ENCODE measurements at places on chromosomes 5 and 9.

GRCh38 chr9:37859043-37859442 is 44.9 kb downstream of the SLC25A51 start:
- no peak for DNase-seq

DNA sequence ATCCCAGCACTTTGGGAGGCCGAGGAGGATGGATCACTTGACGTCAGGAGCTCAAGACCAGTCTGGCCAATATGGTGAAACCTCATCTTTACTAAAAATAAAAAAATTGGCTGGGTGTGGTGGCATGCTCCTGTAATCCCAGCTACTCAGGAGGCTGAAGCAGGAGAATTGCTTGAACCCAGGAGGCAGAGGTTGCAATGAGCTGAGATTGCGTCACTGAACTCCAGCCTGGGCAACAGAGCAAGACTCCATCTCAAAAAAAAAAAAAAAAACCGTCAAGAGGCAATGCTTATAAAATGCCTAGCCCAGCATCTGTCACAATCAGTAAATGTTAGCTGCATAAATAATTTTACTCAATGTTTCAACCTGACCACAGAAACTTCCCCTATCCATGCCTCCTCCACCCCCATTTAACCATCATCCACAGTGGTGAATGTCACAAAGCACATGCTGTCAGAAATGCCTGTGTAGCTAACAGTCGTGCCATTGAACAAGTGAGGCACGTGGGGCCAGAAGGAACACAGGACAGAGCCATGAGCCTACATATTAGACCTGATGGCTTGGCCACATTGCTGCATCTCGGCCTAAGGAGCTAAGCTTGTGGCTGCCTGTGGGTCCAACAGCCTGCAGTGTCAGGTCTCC is 16.8 kb upstream of the TCOF1 start:
- DNase-seq = no peak

DNA sequence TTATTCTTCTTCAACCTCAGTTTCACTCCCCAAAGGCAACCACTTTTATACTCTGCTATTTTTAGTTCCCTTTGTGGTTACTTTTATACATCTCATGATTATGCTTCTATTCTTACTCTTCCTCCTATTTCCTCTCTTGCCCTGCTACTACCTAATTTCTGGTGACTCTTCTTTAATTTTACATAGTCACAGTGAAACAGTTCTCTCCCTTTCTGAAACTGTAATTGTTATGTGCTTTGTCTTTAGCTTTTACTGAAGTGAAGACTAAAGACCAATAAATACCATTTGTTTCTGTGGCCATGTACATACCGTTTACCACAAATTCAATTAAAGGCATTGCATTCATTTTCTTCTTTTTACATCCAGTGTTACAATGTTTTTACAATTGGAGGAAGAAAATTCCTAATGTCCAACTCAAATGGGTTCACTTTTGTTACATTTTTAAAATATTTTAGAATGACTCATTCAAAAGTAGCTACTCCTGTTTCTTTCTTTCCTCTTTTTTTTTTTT is 410.6 kb downstream of the PSAT1 start:
- DNase-seq = no peak

DNA sequence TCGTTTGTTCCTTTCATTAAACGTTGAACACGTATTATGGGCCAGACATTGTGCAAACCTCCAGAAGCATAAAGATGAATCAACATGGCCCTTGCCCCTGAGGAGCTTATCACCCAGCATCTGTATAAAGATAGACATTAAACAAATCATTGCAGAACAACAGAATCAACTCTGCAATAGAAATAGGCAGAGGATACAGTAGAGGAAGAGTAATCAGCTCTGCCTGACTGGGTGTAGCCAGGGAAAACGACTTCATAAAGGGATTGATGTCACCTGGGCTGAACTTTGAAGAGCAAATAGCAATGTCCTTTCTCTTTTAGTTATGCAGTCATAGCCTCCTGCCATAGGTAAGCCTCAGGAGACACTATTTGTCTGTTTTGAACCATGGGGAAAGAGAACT is 13.4 kb downstream of the RGS7BP start:
- no peak for DNase-seq

GRCh38 chr5:72523960-72524582 is 16.9 kb upstream of the ZNF366 start:
- DNase-seq = no peak

DNA sequence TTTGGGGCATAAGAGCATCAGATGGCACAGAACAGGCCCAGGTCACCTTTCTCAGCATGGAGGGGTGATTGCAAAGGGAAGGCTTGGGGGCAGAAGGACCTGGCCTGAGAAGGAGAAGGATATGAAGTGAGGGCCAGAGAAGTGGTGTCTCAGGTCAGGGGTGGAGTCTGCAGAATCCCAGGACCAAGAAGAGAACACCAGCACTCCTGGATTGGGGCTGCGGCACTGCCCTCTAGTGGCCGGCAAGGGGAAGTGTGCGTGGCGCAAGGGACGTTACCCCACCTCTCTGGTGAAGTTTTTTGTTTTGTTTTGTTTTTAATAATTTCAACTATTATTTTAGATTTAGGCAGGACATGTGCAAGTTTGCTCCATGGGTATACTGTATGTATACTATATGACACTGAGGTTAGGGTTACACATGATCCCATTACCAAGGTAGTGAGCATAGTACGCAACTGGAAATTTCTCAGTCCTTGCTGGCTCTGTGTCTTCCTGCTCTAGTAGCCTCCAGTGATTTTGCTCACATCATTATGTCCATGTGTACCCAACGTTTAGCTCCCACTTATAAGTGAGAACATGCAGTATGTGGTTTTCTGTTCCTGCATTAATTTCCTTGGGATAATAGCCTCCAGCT is 1548.6 kb downstream of the EFNA5 start:
- peak; percentile 29 for DNase-seq

GRCh38 chr9:122183501-122183900 is 23.8 kb downstream of the MORN5 start:
- DNase-seq = no peak

GRCh38 chr5:33337637-33337992 is 103.2 kb upstream of the TARS1 start:
- DNase-seq = no peak

DNA sequence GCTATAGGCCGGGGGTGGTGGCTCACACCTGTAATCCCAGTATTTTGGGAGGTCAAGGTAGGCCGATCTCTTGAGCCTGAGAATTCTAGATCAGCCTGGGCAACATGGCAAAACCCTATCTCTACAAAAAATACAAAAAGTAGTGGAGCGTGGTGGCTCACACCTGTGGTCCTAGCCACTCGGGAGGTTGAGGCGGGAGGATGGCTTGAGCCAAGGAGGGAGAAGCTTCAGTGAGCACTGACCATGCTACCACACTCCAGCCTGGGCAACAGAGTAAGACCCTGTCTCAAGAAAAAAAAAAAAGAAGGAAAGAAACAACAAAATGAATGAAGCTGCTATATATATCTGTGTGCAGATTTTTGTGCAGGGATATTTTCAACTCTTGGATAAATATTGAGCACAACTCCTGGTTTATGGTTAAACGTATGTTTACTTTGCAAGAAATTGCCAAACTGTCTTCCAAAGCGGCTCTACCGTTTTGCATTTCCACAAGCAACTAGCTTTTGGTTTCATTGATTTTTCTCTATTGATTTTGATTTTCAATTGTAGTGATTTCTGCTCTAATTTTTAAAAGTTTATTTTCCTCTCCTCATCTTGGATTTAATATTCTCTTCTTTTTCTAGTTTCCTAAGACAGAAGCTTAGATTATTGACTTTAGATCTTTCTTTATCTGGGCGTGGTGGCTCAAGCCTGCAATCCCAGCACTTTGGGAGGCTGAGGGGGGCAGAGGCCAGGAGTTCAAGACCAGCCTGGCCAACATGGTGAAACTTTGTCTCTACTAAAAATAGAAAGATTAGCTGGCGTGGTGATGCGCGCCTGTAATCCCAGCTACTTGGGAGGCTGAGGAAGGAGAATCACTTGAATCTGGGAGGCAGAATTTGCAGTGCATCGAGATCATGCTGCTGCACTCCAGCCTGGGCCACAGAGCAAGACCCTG is 49.2 kb downstream of the SPIN1 start:
- DNase-seq = no peak

DNA sequence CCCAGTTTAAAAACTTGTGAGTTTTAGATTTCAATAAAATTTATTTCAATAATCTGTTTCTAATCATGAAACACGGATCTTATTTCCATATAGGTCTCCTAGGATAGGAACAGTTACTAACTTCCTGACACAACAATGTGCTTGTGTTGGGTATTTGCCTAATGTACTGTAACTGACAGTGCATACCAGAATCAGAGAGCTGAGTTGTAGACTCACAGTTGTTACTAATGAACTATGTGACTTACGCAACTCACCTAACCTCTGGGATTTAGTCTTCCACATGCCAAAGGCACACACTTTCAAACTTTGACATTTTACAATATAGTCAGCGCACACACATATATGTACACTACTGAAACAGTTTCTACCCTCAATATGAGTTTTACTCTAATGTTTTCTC is 77.7 kb downstream of the HOMER1 start:
- no peak for DNase-seq

- DNase-seq = no peak
Observed at GRCh38 chr9:34522091-34522887, 501 bp downstream of the ENHO start.

DNA sequence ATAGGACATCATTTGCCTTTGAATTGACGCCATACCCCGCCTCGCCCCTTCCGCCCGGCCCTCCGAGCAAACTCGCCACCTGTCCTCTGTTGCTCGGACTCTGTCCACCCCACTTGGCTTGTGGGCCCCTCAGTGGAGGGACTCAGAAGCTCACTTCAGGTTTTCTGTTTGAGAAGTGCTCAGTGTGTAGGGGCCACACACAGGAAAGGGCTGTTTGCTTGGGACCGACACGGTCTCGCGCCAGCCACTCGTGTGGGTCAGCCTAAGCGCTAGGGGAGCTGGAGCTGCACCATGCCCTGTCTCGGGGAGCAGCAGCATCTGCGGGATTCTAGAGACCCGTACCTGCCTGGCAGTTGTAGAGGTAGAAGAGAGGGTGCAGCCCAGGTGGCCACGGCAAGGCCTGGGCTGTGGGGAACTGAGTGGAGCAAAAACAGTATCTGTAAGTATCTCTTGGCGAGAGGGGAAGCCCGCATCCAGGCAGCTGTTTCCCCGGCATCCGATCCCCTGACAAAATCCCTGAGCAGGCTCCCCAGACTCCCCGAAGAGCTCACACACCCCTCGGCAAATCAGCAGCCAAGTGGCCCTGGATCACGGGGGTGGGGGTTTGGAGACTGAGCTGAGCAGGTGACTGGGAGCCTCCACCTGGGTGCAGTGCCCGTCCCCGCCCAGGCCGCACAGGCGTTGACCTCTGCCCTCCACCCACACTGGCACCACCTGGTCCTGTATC is 52.2 kb downstream of the COL5A1 start:
- DNase-seq = no peak

GRCh38 chr9:129467004-129467588 is 153.8 kb downstream of the C9orf50 start:
- DNase-seq = no peak

DNA sequence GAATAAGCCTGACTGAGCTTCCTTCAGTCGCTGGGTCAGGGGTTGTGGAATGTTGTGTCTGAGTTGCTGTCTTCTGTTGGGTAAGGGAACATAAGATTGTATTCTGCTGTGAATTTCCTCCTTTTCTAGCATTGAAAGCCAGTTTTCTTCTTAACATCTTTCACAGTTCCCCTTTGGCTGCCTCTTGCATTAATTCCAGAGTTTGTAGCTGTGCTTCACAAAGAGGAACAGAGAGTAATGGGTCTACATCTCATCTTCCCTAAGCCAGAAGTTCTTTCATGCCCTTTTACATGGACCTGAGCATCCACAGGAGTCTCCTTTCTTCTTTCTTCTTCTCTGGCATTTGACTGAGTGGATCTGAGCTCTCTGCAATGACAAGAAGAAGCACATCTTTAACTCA is 686.8 kb downstream of the KCTD16 start:
- DNase-seq = no peak

Data from activated CD4-positive, CD25-positive, alpha-beta regulatory T cell treated with anti-CD3 and anti-CD28 coated beads, Interleukin-2, amount 50 U/mL, for 72 hours (primary cell).